Foreskin melanocyte (primary cell): ENCODE measurements at places on chromosomes 2 and 18.

DNA sequence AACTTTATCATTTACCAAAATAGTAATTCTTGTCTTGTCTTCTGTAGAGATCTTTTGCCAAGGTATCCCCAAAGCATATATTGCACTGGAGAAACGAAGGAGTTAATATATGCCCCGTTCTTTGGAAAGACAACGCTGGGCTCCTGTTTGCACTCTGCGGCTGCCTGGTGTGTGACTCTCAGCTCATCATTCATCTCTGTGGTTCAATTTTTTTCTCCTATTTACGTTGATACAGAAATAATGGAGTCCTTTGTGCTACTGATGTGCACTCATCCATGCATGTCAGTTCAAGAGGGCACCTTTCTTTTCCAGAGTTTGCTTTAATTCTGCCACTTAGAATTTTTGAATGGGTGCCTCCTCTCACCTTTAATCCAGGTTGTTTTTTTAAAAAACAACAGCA lies 655.5 kb downstream of the DCDC2C start:
- peak; percentile 61 for DNase-seq

DNA sequence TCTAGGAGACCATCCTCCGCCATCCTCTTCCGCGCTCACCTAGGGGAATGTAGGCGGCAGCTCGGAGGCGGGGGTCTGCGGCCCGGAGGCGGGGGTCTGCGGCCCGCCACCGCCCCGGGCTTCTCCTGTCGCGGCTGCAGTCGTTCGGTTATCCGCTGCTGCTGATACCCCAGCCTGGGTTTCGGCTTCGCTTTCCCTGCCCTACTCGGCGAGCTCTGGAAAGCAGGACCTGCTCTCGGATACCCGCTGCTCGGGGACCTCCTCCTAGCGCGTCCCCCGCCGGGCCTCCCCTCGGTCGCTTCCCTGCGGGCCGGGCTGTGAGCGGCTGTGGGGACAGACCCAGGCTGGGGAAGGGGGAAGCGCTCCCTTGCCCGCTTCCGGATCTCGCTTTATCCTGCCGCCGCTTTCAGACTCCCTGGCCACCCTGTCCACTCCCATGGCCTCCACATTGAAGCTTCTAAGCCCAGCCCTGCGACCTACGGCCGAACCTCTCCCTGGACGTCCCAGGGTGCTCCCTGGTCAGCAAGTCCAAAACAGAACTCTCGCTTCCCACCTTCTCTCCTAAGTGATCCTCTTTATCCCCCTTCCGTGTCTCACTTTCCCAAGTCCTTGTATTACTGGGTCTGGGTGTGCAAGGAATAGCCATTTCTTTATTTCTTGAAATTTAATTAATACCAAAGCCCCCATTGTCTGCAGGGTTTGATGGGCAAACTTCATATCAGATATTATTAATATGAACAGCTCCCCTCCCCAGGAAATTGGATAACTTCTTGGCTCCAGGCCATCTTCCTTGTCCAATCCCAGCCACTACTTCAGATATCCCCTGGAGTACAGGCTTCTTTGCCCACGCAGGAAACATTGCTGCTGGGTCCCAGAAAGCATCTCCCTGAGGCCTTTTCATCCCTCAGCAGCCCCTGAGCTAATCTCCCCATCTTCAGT lies 769 bp downstream of the FKBP1B start:
- no peak for DNase-seq

DNA sequence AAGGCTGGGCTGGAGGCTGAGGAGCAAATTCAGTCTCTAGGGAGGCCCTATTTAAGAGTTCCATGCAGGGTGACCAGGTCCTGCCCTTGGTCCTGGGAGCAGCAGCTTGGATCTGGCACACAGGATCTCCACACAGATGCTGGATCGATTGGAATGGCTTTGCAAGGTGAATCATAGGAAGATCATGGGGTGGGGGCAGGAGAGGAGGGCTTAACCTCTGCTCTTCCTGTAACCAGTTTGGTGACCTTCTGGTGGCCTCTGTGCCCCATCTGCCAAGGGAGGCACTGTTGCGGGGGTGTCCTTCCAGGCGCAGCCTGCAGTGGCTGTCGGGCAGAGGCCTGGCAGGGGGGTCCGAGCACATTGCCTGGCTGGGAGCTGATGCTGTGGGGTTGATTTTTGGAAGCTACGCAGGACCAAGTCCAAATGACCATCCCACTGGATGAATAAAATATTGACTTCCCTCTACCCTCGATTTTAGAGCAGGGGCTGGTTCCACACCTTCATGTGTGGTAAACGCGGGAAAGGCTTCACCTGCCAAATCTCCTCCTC lies 79.7 kb downstream of the EDAR start:
- DNase-seq = no peak

DNA sequence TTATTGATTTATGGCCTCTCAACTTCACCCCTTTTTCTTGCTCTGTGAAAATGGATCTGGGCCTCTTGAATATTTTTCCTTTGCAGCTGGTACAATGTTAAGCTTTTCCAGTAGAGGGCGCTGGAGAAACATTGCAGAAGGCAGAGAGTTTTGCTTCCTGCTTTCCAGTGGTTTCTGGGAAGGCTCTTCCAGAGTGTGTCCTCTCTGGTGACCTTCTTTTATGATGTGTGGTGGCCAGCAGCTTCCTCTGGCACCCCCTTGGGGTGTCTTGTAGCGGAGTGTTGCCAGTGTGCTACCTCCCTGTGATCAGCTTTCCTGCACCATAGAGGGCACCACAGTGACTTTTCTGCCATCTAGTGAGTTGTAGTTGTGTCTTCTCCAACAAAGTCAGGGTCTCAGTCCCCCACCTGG lies 25.4 kb upstream of the MGAT5 start:
- no peak for DNase-seq

- DNase-seq = no peak
These were observed 9.0 kb downstream of the CNOT9 start for GRCh38 chr2:218577482-218578220.

DNA sequence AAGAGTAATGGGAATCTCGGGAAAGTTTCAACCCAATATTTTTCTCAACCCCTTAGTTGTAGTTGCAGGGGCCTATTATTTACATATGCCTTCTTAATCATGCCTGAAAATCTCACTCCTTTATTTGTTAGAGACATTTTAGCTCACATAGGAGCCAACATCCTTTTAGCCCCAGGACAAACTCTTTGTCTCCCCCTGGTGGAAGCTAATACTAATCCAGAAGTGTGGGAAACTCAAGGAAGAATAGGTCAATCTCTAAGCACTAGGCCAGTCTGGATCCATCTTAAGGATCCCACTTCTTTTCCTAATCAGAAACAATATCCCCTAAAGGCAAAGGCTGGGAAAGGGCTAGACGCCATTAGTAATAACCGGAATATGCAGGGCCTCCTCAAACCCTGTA lies 550.9 kb upstream of the PKDCC start:
- DNase-seq = no peak

- DNase-seq = no peak
These were observed 608.0 kb upstream of the PIK3C3 start for GRCh38 chr18:41347057-41347456.

DNA sequence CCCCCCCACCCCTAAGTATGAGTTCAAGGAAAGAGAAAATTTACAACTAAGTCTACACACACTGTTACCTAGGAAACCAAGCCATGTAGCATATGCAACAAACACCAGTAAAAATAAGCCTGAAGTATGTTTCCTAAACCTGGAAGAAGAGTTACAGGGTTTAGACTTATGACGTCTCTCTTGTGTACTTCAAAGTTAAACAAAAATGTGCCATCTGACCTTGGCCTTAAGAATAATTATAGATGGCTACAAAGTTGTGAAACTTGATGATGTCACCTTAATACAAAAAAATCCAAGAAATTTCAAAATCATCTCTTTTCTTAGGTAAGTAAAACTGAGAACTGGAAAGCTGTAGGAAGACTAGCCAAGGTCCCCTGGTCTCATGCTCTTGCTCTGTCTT lies 297.6 kb upstream of the NRXN1 start:
- no peak for DNase-seq

DNA sequence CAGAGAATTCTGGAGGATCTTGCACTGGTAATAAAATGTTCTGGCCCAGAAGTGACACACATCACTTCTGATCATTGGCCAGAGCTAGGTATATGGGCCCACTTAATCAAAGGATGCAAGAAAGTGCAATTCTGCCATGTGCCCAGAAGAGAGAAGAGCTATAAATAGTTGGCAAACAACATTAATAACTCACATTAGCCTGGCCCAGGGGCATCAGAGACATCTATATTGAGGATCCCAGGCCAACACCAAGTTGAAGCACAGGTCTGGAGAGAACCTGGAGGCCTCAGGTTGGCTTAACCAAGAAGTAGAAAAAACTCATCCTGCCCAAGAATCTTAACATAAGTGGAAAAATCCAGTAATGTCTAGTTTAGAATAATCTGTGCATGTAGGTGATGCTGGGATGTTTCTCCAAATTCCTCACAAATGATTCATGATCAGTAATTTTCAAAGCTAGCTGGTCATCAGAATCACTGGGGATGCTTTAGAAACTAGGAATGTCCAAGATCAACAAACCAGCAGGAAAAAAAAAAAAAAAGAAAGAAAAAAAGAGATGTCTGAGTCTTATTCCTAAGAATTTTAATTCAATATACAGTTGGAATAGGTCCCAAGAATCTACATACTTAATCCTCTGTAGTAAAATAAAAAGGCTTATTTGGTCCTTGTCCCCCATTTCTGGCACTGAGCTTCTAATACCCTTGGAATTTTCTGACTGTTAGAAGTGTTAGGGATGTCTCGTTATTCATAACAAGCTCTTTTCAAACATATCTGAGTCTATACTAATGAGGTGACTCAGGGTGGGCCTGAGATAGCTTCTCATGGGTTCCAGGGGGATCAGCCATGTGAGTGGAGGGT lies 35.0 kb upstream of the EVA1A start:
- no peak for DNase-seq

DNA sequence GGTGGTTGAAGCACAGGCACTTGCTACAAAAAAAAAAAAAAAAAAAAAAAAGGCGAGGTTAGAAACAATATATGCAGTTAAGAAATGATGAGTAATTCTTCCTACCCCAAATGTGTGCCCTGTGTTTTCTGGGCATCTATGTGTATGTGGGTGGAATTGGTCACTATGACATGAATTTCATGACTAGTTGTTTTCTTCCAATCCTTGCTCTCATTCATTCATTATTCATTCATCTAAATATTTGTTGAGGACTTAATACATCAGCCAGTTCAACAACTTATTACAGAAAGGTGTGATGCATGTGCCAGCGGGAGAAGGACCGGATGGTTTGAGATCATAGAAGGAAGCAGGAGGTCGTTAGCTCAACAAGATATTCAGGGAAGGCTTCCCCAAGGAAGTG lies 8.3 kb upstream of the EGR4 start:
- DNase-seq = no peak

- DNase-seq = no peak
These were observed 7.7 kb upstream of the ARID5A start for GRCh38 chr2:96528700-96529375.

DNA sequence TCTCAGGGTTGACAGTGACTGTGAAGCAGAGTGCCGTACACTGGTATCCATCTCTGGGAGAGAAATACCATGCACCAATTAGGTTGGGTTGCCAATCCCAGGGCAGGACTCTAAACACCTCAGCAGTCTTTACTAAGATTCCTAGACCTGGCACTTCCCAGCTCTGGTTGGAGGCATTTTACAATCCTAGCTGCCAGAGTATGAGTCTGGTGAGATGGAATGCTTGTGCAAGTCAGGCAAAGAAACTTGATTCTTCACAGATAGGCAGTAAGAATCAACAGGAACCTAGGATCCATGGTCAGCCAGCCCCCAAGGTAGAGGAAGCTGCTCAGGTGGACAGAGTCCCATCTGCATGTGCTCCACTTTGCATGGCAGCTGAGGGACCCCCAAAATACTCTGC lies 6.0 kb upstream of the UGT1A5 start:
- DNase-seq = no peak

- DNase-seq = peak; percentile 78
These were observed 34.4 kb downstream of the CENPO start for GRCh38 chr2:24827321-24828237.

DNA sequence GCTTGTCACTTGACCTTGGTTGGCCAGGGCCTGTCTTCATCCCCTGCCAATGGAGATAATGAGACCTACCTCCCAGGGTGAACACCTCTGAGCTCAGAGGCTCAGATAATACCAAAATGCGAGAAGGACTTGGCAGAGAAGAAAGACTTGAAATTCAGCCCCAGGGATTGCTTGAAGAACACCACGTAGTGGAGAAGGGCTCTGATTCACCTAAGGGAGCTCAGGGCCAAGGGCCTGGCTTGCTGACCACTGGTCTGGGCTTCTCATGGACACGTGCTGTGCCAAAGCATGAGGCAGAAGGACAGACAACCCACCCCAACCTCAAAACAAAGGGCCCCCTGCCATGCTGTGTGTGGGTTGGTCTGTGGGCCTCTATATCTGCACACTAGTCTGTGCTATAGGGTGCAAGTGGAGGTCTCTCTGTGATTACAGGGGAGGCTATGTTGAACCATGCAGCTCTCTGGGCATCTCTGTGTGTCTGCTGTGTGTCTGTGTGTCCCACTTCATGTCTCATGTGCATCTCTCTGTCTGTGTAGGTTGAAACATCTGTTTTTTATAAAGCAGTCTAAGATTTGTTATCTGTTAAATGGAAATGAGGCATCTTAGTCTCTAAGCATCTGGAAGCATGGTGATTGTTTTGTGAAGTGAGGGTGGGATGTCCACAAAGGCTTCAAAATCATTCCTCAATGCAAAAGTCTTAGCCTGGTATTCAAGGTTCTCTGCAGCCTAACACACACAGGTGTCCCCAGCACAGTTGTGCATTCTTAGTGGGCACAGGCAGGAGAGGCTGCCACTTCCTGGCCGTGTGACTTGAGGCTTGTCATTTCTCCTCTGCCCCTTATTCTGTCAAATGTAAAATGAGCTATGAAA lies 61.0 kb upstream of the EPAS1 start:
- DNase-seq = no peak

- no peak for DNase-seq
These were observed 181.6 kb downstream of the BCL2 start for GRCh38 chr18:63137999-63138435.

GRCh38 chr2:215728504-215729065 lies 284.8 kb downstream of the MREG start:
- DNase-seq = no peak

GRCh38 chr2:62216616-62217015 lies 20.7 kb downstream of the B3GNT2 start:
- peak; percentile 44 for DNase-seq

- DNase-seq = peak; percentile 92
These were observed 98.9 kb upstream of the ZFP36L2 start for GRCh38 chr2:43325107-43325811.

GRCh38 chr2:38315707-38316333 lies 61.3 kb downstream of the ATL2 start:
- DNase-seq = peak; percentile 59

DNA sequence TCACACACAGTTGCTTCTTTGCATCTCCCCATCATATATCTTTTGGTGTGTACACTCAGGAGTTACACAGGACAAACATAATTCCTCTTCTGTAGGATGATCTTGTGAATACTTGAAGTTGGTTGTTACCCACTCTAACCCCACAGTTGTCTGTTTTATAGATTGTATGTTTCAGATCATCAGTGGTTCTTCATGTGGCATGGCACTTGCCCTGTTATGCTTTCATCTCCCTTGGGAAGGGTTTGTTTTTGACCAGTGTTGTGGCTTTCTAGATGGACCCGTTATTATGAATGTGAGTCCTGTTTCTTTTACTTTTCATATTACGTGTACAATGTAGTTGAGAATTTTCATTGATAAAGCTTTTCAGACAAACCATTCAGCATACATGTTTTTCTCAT lies 82.0 kb downstream of the ZNF407 start:
- no peak for DNase-seq

GRCh38 chr2:188452084-188452483 lies 160.4 kb downstream of the GULP1 start:
- DNase-seq = no peak

GRCh38 chr2:120933693-120934573 lies 198.3 kb downstream of the GLI2 start:
- no peak for DNase-seq
